PC-9 (cell line): ENCODE measurements at places on chromosomes 11 and 22.
A peak's percentile ranks its signal among the peaks of the same experiment; 100 is the strongest.

DNA sequence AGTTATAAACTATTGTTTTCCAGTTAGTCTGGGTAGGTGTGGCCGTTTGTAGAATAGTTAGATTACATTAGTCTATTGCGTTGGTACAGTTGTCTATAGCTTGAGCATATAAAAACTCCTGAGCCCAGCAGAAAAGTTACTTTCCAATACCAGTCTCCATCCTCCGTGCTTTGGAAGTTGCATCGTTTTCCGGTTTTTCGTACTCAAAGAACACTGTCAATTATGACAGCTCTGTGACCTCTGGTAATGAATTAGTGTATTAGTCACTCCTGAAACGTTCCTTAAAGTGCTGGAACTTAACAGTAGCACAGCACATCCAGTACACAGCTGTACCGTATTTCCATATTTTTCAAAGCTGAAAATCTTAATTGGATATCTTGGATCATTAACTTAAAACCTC is 808 bp upstream of the MSANTD2 start:
- no peak for DNase-seq

DNA sequence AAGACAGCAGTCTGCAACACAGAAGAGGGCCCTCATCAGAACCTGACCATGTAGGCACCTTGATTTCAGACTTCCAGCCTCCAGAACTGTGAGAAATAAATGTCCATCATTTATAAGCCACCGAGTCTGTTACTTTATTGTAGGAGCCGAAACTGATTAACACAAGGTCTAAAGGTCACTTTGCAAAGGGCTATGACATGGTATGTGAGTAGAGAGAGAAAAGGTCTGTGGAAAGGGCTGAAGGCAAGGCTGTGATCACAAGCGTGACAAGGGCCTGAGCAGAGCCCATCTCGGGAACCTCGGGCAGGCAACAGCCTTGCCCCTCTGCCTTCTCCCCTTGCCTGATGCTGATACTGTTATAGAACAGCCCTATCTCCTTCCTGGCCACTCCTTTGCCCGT is 73.4 kb upstream of the TEAD1 start:
- no peak for DNase-seq

- no peak for DNase-seq
Measured at GRCh38 chr11:13028322-13028721, 19.2 kb downstream of the RASSF10 start.

DNA sequence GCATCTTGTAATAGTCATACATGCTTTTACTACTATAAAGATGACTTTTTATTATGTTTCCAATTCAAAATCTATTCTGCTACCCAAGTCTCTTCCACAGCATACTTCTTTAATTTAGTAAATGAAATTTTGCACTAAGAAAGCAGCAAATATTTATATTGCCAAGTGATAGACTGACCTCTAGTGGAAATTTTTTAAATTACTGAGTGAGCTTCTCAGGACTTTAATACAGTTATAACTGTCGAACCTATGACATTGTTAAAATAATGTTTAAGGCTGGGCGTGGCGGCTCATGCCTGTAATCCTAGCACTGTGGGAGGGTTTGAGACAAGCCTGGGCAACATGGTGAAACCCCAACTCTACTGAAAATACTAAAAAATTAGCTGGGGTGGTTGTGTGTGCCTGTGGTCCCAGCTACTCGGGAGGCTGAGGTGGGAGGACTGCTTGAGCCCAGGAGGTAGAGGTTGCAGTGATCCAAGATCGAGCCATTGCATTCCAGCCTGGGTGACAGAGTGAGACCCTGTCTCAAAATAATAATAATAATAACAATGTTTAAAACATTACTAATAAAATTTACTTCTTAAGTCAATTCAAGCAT is 27.3 kb downstream of the STK33 start:
- DNase-seq, result no peak

DNA sequence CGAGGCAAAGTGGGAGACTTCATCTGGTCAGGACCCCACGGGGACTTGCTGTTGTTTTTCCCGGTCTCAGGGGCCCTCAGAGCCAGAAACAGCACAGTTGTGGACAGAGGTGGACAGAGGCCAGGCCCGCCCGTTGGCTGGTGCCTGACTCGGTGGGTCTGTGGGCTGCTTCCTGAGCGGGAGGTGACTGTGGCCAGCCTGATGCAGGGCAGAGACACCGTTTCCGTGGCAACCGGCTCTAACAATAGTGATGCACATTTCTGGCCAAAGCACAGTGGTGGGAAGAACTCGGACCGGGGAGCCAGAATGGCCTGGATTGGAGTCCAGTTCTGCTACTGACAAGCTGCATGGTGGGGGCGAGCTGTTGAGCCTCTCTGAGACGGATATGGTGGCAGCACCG is 58.7 kb upstream of the ATXN10 start:
- no peak for DNase-seq

GRCh38 chr22:42368379-42369249 is 63.6 kb downstream of the NFAM1 start:
- peak; percentile 8 for DNase-seq

- DNase-seq, result no peak
Measured at GRCh38 chr11:8298801-8299786, 35.4 kb upstream of the LMO1 start.

DNA sequence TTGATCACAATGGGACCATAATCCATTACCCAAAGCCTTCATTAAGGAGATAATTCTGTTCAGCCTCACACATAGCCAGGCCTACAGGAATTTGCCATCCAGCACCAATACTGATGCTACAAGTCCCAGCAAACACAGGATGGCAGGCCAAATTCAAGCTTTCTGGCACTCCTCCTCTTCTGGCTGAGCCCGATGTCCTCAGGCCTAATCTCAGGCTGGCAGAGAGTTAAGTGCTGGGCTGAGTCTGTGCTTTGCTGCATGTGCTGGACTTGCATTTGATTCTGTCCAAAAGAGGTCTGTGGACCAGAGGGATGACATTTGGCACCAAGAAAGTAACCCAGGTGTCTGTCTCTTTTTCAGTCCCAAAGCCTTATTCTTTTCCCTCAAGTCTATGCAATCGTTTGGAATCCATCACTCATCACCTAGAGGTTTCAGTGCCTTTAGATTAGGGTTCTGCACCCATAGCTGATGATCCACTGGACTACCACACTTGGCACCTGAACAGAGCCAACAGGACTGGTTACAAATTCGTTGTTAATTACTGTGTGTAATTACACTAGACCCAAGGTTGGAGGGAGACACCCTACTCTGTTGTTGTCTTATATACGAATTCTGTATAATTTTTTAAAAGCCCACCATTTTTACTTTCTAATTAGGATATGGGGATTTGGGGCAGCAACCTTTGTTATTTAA is 19.4 kb upstream of the LIN7C start:
- no peak for DNase-seq

- DNase-seq, result no peak
Measured at GRCh38 chr11:4006946-4007680, 87.5 kb upstream of the RRM1 start.

- peak; percentile 48 for DNase-seq
Measured at GRCh38 chr22:42608823-42609361, 5.8 kb downstream of the POLDIP3 start.

GRCh38 chr11:57764566-57764965 is 3.0 kb downstream of the CTNND1 start:
- DNase-seq, result no peak

DNA sequence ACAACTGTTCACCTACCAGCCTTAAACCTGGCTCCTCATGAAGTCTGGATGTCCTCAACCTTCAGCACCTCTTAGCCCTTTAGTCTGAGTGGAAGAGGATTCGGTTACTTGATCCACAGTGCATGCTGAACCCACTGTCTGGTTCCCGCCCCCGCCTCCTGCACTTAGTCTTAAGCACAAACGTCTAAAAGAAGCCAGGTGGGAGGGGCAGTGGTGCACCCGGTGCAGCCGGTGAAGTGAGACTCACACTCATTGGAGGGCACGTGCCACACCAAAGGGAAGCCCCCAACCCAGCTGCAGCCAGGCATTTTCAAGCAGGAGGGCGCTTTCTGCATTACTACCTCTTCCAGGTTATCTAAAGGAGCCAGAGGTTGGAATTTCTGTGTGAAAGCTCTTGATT is 146.8 kb downstream of the COMMD9 start:
- no peak for DNase-seq

DNA sequence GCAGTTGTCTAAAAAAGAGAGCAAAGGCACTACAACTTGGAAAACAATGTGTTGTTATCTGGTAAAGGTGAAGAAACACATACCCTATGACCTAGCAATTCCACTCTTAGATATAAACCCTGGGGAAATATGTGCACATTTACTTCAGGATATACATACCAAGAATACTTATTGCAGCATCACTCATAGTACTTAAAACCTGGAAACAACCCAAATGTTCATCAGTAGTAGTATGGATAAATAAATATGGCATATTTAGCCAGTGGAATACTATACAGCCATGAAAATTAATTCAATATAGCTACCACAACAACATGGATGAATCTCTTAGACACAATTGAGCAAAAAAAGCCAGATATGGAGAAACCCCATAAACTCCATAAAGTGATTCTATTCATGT is 26.1 kb upstream of the MICAL2 start:
- DNase-seq, result no peak

GRCh38 chr11:130489716-130490115 is 41.3 kb downstream of the ADAMTS15 start:
- DNase-seq, result no peak

- DNase-seq, result no peak
Measured at GRCh38 chr11:120258661-120259060, 18.7 kb downstream of the POU2F3 start.

- no peak for DNase-seq
Measured at GRCh38 chr11:3929649-3930048, 74.2 kb downstream of the STIM1 start.

GRCh38 chr11:132430429-132431062 is 1060.1 kb downstream of the NTM start:
- DNase-seq, result no peak

DNA sequence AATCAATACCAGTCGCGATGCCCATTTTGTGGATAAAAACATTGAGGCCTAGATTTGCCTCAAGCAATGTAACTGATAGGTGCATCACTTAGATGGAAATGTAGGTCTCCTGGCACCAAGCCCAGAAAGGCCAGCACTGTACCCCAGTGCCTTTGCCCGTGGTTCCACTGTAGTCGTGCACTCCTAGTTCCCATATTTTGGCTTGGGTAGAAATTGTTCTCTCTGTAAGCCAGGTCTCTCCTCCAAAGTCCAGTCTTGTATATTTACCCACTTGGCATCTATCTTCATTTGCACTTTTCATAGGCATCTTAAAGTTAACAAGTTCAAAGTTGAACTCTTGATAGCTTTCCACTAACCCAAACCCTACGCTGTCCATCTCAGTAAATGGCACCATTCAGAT is 41.6 kb upstream of the DMC1 start:
- no peak for DNase-seq
